ENCODE measurements at places on chromosomes 11 and 22.

DNA sequence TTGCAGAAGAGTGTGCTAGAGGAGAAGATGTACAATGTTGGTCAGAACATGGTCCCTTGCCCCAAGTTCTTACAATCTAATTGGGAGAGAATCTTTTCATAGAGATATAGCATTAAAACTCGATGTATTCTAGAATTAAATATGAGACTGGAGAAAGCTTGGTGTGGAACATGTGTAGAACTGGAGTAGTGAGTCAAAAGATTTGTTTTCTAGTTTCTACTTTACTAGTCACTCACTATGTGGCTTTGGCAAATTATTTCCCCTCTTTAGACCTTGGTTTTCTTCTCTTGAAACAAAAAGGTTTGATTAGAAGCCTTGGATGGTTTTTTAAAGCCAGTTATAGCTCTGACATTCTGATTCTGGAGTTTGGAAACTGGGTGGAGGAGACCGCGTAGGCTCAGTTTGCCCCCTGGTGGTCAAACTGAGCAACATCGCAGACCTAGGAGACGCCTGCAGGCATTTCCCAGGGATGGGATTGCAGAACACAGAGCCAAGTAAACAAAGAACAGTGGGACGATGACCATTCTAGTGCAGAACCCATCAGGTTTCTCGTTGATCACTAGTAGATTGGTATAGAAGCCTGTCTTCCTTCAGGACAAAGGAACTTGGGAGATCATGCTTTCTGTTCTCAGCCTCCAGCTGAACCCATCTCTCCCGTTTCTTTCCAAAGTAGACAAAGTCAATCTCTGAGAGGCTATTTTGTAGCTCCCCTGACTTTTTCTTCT is 8.5 kb upstream of the CHRDL2 start:
- DNase-seq: peak; percentile 15

DNA sequence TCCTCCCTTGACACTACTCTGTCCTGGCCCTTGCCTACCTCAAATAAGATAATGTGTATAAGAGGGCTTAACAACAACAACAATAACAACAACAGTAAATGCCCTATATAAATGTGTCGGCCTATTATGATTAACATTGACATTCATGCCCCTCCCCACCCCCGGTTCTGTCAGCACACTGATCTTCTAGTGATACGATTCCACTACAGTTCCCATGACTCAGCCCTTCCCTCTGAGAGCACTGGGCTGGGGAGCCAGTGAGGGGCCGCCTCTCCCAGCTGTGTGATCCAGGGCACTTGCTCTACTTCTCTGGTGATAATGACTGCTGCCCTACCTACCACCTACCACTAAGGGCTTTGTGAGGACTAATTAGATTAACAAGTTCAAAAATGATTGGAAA is 92.2 kb upstream of the PHOX2A start:
- no peak for DNase-seq

GRCh38 chr22:27853424-27853823 is 51.9 kb upstream of the MN1 start:
- no peak for DNase-seq

DNA sequence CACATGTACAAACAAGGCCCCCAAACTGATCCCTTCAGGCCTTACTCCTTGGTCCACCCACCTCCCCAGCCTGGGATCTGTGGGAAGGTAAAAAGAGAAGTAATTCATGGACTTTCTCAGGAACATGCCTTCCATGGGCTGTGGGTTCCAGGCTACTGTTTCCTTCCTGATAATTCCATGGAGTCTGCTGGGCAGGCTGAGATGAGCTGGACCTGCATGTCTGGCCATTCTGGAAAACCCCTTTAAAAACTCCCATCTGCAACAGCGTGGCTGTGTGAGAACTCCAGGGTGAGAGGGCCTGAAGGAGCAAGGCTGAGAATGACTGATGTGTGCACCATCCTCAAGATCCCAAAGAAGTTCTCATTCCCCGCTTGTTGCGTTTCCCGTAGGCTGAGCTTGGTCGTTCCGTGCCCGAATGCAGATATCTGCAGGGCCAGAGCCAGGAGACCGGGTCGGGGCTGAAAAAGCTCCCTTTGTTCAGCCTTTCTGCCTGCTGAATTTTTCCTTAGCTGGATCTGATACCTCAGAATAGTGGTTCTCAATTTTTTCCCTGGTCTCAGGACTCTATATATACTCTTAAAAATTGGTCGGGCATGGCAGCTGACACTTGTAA is 72.9 kb downstream of the NAT10 start:
- DNase-seq: no peak

- DNase-seq: no peak
Observed at GRCh38 chr11:9955391-9955790, 291.5 kb downstream of the SWAP70 start.

Measured in stimulated activated CD4-positive, alpha-beta T cell treated with anti-CD3 and anti-CD28 coated beads, Interleukin-1b, Interleukin-23, amount 100 ng/mL, for 24 hours (primary cell).